Activated T-helper 1 cell treated with anti-CD3 and anti-CD28 coated beads, Interleukin-12 subunit alpha, Interleukin-12 subunit beta, Interleukin-2, Interleukin-4 antibody, amounts not matched to agents 30 ng/mL and 10 ng/mL and 1 ng/mL, durations not matched to agents 14 hours and 24 hours and 36 hours (primary cell): ENCODE measurements at places on chromosomes 11 and 22.

DNA sequence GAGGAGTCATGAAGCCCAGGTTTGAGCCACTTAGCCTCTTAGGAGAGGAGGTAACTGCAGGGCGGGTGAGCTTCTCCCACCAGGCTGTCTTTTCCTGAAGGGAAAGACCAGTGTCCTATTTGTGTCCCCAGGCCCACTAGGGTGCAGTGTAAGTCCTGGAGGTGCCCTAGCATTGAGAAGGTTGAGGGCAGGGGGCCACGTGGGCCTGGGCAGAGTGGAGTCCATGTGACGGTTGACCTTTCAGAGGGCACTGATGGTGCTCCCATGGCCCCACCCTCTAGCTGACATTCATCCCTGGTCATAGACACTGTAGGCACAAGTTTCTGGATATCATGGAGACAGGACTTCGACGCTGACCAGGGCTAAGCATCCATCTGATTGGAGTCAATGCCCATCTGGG lies 44.1 kb upstream of the TP53I11 start:
- DNase-seq, result no peak

GRCh38 chr22:42889304-42889703 lies 32.2 kb upstream of the ARFGAP3 start:
- no peak for DNase-seq

DNA sequence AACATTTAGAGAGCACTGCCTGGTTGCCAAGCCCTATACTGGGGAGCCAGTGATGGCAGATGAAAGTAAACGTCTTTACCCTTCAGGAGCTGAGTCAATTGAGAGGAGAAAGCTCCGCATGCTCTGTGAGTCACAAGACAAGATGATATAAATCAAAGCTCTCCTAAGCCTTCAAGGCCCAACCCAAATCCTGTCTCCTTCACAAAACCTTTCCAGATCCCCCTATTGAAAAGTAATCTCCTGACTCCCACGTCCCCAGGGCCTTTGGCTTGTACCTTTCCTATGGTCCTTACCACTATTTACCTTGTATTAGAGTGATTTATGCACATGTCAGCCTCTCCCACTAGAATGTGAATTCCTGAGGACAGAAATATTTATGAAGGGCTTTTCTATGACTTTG lies 230.1 kb upstream of the TENM4 start:
- DNase-seq, result no peak

DNA sequence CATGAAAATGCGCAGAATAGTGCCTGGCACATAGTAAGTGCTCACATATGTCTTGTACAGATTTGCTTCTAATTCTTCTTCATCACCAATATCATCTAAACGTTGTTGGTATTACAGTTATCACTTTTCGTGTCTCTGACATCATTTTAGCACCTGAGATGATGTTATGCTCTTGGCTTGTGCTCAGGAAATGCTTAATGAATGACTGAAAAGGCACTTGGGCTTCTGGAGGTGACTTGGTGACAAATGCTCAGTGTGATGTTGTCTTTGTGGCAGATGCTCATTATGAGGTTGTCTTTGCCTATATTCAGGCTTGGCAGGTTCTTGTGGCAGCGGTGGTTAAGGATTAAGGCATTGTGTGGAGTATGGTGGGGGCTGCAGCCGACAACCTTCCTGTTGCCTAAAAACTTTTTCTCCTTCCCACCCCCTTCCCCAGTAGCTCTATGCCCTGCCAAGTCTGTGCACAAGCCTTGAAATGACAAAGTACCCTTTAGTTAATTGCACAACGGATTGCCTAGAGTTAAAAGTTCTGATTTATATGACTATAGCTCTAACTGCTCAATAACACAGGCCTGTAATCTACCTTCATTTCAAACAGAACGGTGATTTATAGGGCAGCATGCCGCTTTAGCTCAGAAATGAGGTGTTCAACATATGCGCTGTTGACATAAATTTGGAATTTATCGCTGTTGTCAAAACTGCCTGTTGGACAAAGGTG lies 82.5 kb downstream of the ZBTB16 start:
- no peak for DNase-seq

DNA sequence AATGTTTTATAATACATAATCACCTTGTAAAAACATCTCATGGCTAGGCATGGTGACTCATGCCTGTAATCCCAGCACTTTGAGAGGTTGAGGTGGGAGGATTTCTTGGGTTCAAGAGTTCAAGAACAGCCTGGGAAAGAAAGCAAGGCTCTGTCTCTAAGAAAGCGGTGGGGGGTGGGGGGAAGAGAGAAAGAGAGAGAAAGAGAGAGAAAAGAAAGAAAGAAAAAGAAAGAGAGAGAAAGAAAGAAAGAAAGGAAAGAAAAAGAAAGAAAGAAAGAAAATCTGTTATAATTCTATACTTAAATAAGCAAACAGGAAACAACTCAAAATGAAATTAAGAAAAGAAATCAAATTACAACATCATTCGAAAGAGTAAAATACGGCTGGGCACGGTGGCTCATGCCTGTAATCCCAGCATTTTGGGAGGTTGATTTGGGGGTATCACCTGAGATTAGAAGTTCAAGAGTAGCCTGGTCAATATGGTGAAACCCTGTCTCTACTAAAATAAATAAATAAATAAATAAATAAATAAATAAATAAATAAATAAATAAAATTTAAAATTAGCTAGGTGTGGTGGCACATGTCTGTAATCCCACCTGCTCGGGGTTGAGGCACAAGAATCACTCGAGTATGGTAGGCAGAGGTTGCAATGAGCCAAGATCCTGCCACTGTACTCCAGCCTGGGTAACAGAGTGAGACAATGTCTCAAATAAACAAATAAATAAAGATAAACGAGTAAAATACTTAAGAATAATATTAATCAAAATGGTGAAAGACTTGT lies 65.4 kb downstream of the ZNF280B start:
- no peak for DNase-seq

- DNase-seq, result no peak
These were observed 54.5 kb upstream of the ZBTB44 start for GRCh38 chr11:130369141-130369691.
